Ascending aorta (tissue), 2 donors: ENCODE measurements at places on chromosomes 4 and X.

DNA sequence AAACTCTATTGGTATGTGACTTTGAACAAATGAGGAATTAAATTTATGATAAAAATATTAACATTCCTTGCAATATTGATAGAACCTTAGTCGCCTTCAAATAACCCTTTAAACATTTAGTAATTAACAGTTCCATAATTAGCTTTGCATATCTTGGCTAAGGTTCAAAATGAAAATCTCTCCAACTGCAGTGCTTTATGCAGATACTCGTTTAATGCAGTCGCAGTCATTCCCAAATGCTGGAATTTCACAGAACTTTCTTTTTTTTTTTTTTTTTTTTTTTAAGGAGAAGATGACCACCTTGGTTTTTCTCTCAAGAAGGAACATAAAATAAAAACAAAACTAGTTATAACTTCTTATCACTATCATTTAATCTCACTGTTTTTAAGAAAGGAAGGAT lies 5.2 kb downstream of the RAPGEF2 start:
- H3K4me1 ChIP-seq = no peaks in the 10 kb centered on the region
- no peaks in the 10 kb centered on the region for H3K36me3 ChIP-seq
- no peak overlapping the region for H3K4me3 ChIP-seq
- no peak overlapping the region for H3K27ac ChIP-seq
- no peaks in the 10 kb centered on the region for H3K27me3 ChIP-seq

- no peak for DNase-seq
- no peaks in the 10 kb centered on the region for H3K4me1 ChIP-seq
- H3K36me3 ChIP-seq = peaks cover 11% of the 10 kb centered on the region
- H3K27me3 ChIP-seq = no peaks in the 10 kb centered on the region
- no peak overlapping the region for H3K27ac ChIP-seq
Measured at GRCh38 chr4:38144031-38144430, 183.8 kb downstream of the PTTG2 start.

DNA sequence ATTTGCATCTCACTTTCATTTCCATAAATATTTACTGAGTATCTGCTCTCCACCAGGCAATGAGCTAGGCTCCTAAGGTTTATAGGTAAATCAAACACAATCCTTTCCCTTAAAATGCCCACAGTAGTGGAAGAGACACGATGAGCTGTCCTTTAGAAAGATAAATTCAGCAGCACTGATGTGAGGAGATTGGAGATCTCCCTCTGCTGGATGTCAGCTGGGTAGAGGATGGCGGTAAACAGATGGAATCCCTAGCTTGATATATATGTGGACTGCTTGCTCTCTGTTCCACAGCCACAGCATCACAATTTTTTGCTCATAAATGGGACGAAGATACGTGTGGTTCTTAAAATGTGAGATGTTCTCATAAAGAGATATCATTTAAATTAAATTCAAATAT lies 216.4 kb upstream of the RASGEF1B start:
- no peaks in the 10 kb centered on the region for H3K4me1 ChIP-seq
- no peaks in the 10 kb centered on the region for H3K27me3 ChIP-seq
- no peaks in the 10 kb centered on the region for H3K36me3 ChIP-seq
- DNase-seq = no peak
- no peak overlapping the region for H3K27ac ChIP-seq

DNA sequence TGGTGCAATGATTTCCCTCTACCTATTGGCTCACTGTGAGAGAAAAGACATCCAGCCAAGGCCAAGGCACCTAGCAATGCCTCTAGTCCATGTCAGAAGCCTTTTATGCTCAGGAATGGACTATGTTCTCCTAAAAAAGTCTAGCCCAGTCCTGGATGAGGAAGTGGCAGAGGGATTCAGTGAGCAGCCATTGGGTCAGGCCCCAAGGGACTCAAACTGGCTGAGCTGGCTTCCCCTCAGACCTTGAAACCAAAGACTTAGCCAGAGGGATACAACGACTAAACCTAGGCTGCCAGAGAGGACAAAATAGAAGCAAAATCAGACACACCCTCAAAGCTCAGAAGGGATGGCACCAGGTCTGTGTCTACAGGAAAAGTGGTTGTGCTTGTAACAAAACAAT lies 49.1 kb downstream of the ARHGEF9 start:
- H3K4me1 ChIP-seq = no peaks in the 10 kb centered on the region
- no peaks in the 10 kb centered on the region for H3K27me3 ChIP-seq
- H3K4me3 ChIP-seq = no peak overlapping the region

GRCh38 chr4:97104006-97104405 lies 1039.3 kb downstream of the STPG2 start:
- no peaks in the 10 kb centered on the region for H3K4me1 ChIP-seq
- H3K27ac ChIP-seq = no peak overlapping the region
- no peaks in the 10 kb centered on the region for H3K27me3 ChIP-seq
